ENCODE measurements at places on chromosomes 4 and X.

DNA sequence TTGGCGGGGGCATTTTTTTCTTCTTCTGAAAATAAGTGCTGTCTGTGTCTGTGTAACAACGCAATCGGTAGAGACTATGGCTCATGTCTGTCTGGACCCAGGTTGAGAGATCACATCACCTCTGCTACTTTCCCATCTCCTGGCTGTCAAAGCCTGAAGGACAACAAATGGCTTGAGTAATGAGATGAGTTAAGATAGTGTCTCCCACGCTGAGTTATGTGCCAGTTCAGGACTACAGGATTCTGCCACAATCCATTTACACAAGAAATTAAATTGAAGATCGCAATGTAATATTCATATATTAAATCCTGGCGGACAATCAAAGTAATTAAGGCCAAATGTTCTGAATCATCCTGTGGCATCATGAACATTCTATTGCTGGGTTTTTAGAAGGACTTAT, 16.5 kb upstream of the ARHGAP36 start:
- DNase-seq, result no peak

GRCh38 chrX:129493643-129494042, 29.6 kb downstream of the SMARCA1 start:
- DNase-seq, result no peak

GRCh38 chr4:144595681-144596080, 50.3 kb upstream of the HHIP start:
- no peak for DNase-seq

DNA sequence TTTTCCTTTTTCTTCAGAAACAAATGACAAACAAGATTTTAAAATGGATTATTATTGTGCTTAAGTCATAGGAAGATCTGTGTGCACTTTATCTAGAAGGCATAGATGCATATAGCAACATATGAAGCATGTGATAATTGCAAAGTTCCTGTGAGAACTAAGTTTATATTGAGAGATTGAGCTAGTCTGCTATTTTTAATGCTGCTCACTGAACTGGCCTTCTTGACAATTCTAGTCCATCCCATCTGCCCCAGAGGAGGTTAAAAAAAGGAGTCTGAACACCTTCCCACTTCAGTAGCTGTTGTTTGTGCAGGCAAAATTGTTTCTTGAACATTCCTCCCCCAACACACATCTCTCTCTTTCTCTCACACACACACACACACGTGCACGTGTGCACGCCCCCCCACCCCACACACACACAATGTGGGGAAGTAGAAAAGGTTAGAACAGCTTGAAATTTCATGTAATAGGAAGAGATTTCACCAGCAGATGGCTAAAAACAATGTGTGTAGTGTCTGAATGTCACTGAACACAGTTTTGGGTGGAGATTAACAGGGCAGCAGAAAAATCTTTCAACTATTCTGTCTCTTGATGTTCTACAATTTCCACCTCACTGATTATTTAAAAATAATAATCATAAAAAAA, 108.0 kb downstream of the GPM6A start:
- no peak for DNase-seq

DNA sequence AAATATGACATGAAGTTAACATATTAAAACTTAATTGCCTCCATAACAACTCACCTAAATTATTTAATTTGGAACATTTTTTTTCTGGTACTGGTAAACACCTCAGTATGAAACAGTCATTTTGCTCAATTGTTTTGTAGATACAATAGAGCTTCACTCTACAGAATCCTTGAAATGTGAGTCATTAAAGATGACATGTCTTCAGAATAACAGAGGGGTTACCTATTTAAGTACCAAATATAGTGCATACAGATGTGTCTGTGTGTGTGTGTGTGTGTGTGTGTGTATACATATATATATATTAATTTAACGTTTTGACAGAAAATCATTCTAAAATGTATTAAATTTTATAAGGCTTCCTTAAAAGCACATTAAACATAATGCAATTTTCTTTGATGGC, 297.6 kb downstream of the INPP4B start:
- no peak for DNase-seq

- no peak for DNase-seq
Observed at GRCh38 chr4:27490315-27490714, 629.7 kb downstream of the STIM2 start.

GRCh38 chr4:16194214-16194613, 32.1 kb downstream of the TAPT1 start:
- DNase-seq, result no peak

DNA sequence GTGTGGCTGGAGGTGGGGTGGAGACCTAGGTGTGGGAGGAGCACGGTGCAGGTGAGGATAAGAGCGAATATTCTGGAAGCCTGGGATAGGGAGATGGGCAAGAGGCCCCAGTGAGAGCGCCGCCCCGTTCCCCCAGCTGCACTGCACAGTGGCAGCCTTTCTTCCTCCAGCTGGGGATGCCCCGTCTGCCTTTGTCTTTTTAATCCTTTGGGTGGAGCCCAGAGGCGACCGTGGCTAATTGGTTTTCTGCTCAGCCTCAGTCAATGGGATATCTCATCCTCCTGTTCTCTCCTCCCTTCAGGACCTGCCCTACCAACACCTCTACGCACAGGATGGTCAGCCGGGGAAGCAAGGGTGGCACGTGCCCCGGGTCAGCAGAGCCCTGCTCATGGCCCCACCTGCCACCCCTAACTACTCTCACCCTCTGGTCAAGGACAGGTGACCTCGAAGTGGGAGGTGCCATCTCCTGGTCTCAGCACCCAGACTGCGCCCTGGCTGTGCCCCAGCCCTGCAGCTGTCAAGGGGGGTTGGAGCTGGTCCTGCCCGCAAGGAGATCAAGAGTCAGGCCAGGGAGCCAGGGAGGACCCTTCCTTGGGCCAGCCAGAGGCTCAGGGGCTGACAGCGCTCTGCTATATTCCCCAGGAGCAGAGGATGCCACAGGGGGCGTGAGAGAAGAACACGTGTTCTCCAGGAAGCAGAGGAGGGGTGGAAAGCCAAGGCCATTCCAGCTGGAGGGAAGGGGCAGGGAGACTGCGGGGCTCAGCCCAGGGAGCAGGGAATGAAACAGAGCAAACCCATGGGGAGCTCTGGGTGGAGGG, 64.0 kb downstream of the ADRA2C start:
- DNase-seq, result no peak

DNA sequence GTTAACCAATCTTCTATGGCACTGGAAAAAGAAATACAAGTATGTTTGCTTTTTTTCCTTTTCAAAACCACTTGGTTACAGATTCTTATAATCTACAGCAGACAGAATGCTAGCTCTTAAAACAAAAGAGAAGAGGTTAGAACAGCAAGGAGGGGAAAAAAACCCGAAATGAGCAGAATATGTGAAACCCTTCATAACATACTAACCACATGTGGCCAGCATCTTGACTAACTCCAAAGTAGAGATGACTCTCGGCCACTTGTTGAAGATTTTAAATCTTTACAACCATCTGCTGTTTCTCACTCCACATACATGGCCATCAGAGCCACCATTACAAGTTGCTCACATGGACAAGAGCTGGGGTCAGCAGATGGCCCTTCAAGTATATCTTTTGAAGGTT, 100.3 kb downstream of the PAPSS1 start:
- DNase-seq, result no peak

GRCh38 chr4:86294883-86295282, 65.0 kb downstream of the MAPK10 start:
- no peak for DNase-seq

- no peak for DNase-seq
Observed at GRCh38 chr4:139209470-139210063, 32.5 kb upstream of the ELF2 start.

DNA sequence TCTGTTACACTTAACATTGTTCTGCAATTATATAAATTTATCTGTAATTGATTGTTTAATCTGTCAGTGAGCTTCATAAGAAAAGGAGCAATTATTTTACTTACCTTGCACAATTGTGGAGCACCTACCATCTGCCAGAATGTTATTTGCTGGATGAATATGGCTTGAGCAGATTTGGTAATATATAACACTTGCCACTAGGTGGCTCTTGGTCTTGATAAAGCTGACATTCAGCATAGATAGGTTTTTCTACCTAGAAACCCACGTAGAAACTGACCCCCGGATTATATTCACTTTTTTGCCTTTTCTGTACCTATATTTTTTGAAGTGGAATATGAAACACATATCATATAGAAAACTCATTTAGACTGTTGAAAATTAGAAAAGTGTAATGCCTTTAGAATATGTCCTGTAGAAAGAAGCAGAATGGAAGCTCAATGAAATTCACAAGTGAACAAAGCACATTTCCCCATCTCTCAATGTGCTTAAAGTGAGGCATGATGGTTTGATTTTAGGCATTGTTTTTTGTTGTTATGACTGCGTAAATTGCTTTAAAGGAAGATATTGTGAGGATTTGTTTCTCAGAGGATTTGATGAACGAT, 9.5 kb downstream of the RBPJ start:
- DNase-seq, result no peak

DNA sequence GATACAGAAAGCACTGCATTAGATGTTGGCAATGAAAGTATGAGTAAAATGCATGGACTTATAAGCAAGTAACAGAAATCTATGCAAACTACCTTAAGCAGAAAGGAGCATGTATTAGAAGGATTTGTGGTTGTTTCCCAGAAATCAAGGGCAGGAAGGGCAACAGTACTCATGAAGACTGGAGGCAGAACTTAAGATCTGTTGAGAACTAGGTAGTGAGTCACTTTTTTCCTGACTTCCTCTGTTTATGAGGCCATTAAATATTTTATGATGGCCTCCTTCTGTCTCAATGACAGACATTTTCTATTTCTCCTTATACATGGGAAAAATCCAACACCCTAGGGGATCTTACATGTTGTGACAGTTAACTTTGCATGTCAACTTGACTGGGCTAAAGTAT, 398.2 kb downstream of the MID1IP1 start:
- DNase-seq, result no peak

DNA sequence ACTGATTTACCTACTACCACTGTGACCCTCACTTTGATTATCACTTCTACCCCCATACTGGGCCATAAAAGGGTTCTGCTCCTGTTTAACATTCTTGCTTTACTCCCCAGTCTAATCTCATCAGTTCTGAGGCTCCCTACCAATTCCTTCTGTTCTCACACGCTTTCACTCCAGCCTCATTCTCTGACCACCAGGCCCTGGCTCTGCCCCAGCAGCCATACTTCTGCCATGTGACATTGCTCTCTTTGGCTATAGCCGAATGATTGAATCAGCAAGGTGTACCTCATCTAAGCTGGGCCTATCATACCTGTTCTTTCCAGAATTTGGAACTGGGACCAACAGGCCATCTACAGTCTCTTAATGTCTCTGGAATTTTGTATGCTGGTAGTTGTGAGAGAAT, 14.4 kb upstream of the ELF2 start:
- DNase-seq, result no peak

DNA sequence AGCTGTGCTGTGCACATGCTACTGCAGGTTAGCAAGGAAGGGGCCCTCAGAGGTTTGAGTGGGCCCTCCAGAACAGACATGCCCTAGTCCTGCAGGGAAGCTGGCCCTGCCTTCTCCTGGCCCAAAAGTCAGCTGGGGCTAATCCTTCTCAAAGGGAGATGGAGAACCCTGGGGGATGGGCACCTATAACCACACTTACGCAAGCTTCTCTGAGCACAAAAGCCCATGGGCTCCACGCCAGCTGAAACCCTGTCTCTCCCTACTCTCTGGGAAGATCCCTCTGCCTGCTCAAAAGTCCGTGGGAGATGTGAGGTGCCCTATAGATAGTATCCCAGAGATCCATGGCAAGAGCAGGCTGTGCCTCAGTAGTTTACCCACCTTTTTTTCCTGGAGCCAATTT, 58.9 kb upstream of the DKK2 start:
- no peak for DNase-seq

DNA sequence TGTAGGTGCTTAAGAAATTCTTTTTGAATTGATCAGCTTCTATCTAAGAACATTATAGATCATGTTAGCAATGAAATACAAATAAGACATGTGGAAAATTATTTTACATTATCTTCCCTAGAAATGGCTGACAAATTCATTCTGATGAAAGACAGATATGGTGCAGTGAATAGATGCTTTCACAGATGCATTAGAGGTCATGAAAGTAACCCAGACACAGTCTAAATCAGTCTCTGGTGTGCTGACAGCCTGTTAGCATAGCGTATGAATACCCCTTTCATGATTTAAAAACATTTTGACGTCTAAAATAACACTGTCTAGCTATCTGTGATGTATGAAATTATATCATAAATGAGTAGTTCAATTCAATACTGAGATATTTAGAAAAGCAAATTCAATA, 180.9 kb downstream of the UNC5C start:
- no peak for DNase-seq

- DNase-seq, result no peak
Observed at GRCh38 chrX:48806081-48806480, 4.2 kb downstream of the HDAC6 start.

Measured in esophagus squamous epithelium (tissue), 5 donors.